ENCODE measurements at places on chromosomes 1 and 21.

GRCh38 chr1:1243807-1244191, 2.7 kb downstream of the C1QTNF12 start:
- no peak for DNase-seq

GRCh38 chr21:27818847-27819246, 852.0 kb upstream of the ADAMTS5 start:
- no peak for DNase-seq

DNA sequence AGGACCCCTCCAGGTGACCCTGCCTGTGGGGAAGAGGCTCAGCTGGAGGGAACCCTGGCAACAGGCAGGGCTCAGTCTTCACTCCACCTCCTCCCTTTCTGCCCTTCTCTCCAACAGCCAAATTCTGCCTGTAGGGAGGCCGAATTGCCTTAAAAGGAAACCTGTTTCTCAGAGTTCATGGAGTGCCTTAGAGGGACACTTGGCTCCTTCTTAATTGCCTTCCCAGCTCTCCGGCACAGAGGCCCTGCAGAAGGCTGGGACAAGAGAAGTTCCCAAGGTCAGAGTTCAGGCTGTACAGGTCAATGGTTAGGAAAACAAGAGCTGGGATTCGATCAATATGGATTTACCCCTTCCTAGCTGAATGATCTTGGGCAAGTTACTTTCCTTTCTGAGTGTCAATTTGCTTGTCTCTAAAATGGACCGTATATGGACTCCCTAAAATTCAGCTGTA, 6.2 kb downstream of the CSRP1 start:
- DNase-seq, result no peak

GRCh38 chr1:185432948-185433347, 115.9 kb upstream of the IVNS1ABP start:
- no peak for DNase-seq

- DNase-seq, result no peak
Observed at GRCh38 chr1:94994805-94995204, 67.9 kb upstream of the CNN3 start.

- DNase-seq, result no peak
Observed at GRCh38 chr21:29185172-29185571, 54.7 kb downstream of the MAP3K7CL start.

DNA sequence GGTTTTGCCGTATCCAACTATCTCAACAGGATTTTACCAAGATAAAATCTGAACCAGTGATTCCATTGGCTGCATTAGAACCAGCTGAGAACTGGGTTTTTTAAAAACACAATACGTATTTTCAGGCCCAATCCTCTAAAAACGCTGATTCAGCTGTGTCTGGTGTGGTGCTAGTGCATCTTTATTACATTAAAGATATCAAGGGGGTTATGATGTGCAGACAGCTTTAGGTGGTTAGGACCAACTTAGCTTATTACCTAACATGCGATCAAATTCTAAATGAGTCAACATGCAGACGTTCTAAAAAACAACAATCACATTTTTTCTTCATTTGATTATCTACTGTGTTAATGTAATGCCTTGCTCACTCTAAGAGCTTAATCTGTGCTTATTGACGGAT, 32.0 kb upstream of the EXO1 start:
- DNase-seq, result no peak

DNA sequence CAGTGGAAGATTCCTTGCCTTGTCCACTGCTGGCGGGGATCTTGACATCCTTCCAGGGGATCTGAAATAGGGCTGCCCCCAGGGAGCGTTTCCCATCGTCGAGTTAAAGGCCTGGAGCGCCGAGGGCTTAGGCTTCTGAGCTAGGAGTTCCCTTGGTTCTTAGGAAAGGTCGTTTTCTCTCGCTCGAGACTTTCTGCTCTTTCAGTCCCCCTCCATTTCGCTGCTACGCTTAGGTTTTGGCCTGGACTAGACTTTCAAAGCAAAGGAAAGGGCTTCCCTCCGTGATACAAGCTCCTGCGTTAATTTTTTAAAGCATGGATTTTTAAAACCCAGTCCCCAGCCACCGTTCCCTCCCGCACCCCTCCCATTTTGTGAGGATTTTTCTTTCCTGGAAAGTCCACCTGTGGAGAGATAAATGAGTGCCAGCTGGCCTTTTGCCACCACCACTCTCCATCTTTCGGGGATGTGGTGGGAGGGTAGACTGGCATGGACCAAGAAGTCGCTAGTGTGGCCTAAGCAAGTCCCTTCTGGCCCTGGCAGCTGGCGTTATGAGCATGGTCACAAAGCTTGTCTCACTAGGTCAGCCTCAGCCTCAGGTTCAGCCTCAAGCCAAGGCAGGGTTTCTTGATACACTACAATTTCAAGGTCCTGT, 9.2 kb downstream of the NR5A2 start:
- DNase-seq, result no peak

- no peak for DNase-seq
Observed at GRCh38 chr1:116569776-116570357, 959 bp downstream of the CD58 start.

DNA sequence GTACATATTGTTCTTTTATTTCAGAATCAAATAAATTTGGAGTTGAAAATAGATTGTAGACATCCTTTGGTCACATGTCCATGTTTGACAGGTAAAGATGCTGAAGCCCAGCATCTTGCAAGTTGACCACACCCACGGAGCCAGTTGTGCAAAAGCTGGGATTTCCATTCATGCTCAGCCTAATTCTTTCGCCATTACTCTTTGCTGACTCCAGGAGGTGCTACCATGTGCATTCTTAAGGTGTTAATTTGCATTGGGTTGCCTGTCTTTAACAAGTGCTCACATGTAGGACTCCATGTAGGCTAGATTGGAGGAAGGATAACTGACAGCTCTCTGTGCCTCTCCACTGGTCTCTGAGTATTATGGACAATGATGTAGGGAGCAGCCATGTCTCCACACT, 660.7 kb downstream of the LMO4 start:
- no peak for DNase-seq

- DNase-seq, result no peak
Observed at GRCh38 chr1:14897080-14897449, 256.5 kb upstream of the TMEM51 start.

GRCh38 chr21:29072873-29073221, 601 bp downstream of the CCT8 start:
- no peak for DNase-seq

DNA sequence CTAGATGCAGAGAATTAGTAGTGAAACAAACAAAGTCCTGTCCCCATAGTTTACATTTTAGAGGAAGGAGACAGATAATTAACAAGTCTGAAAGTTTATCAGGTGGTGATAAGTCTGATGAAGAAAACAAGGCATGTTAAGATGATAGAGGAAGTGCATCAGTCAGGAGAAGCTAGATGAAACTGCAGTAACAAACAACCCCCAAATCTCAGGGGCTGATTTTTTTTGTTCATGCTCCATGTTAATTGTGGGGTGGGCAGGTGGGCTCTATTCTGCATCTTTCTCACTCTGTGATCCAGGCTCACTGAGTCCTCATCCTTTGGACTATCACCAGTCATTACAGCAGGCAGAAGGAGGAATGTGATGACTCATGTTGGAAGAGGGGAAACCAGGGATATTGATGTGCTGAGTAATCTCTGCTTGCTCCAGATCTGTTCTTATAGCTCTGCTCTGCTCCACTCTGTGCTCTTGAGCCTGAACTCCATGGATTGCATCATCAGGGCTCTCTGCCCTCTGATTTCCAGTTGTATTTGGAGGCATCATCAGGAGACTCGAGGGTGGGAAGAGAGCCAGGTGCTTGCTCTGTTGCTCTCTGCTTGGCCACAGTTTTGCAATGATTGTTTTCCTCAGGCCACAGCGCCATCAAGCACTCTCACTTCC, 166.9 kb downstream of the IER5 start:
- DNase-seq, result no peak
